ENCODE measurements at places on chromosomes 1 and 21. TPM values are rescaled to one million over a fixed set of nuclear protein-coding genes. Genes with fewer than 3 reads are reported as not detected.

The OR2T35 gene
- not detected for total RNA-seq

The SMG5 gene
- 105 TPM for total RNA-seq

The DYNLT5 gene
- total RNA-seq = 0.36 TPM

The LRRIQ3 gene
- total RNA-seq = 0.29 TPM

The ITLN1 gene
- not detected for total RNA-seq

The GUCA2B gene
- not detected for total RNA-seq

The TTC22 gene
- total RNA-seq = 1.3 TPM

The OR14K1 gene
- not detected for total RNA-seq

The AKR1A1 gene
- 177 TPM for total RNA-seq
